ENCODE measurements at places on chromosomes 1 and 21.
A peak's percentile ranks its signal among the peaks of the same experiment; 100 is the strongest.

DNA sequence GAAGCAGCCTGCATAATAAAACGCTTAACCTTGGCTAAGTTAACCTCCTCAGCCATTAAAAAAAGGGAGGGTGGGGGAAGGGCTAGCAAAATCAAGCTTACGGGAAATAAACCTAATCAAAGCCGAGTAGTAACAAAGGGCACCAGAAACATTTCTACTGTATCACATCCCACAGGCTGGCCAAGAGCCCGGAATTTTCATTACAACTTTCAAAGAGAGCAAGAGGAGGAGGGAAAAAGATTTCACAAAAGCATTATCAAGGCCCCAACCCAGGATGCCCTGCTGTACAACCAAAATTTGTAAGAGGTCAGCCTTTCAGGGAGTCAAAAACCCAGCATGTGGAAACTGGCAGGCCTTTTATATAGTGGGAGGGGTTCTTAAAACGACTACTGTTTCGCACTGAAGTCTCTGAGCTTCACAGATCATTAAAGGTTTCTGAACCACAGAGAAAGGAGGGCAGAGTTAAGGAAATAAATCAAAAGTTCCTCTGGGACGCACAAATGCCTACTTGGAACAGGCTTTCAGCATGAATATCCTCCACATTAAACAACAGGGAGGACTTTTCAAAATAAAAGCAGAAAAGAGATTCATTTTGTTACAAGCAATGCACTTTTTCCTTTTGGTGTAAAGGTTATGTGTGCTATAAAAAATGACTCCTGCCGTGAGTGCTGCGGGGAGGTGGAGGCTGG lies 90.4 kb downstream of the SLC45A1 start:
- peak; percentile 89 for DNase-seq

DNA sequence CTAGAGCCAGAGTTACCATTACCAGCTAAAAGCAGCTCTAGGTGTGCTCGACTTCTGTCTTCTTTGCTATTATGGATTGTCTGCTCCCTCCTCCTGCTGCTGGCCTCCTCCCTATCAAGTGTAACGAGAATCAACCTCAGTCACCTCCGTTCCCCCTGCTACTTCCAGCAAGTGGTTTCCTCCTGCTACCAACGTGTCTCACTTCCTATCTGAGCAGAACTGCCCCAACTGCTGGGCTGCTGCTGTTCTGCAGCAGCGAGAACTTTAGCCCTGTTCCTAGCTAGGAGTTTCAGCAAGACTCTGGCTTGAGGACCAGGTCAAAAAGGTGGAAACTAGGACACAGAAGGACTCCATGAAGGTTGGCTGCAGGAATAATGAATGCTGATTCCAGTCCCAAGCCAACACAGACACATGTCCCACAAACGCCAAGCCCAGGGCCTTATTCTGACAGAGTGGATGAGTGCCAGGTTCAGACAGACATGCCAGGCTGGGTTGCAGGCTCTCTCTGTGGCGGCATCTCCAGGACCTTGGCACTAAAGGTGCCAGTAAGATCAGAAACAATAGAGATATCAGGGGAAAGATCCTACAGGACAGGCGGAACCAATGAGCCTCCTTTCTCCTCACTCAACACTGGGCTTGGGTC lies 46.9 kb downstream of the CD34 start:
- no peak for DNase-seq

DNA sequence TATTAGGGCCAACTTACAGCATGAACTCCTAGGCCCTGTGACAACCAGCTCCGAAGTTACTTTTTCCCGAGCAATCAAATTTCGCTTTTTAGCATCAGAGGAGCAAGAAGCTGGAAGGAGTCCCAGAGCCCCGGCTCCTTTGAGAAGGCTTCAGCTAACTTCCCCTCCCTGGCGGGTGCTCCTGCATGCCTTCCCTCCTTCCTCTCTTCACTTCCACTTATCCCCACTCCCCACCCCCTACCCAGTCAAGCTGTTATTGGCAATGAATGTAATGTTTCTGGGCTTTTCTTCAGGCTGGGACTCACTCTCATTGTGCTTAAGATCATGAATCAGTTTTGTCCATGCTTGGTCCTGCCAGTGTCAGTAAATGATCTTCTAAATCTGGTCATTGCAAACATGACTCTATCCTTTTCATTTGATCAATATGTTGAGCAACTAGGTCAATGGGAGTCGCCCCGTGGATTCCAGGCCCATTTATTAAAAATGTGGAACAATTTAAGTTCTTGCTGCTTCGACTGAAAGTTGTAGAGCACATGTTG lies 94.5 kb upstream of the TSPAN2 start:
- DNase-seq, result no peak

GRCh38 chr1:18817795-18818435 lies 41.5 kb downstream of the TAS1R2 start:
- no peak for DNase-seq

DNA sequence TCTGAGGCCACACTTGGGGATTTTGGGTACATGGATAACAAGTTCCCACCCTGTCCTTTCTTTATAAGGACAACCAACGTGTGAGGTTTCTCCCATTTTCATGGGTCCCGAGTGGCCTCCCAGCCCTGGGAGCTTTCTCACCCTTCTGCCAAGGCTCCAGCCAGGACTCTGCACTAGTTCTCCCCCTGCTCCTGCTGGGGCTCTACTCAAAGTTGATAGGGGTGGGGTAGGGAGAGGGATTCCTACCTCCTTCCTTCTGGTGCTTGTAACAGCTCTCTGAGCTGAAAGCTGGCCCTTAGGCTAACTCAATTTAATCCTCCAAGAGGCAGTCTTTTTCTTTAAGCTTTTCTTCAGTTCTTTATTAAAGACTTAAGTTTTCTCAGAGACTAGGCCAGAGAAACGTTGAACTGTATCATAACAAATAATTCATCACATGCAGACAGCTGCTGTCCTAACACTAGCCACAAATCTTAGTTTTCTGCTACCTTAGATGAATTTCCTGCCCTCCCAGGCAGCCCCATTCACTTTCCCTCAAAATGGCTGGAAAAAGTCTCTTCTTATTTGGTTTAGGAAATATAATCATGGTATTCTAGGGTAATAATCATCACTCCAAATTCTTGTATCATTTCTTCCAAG lies 22.4 kb upstream of the DR1 start:
- no peak for DNase-seq
